GM12864 (cell line): ENCODE measurements at places on chromosomes 2 and 18.
A peak's percentile ranks its signal among the peaks of the same experiment; 100 is the strongest.

- no peak for DNase-seq
Observed at GRCh38 chr2:230657462-230657861, 55.2 kb upstream of the CAB39 start.

DNA sequence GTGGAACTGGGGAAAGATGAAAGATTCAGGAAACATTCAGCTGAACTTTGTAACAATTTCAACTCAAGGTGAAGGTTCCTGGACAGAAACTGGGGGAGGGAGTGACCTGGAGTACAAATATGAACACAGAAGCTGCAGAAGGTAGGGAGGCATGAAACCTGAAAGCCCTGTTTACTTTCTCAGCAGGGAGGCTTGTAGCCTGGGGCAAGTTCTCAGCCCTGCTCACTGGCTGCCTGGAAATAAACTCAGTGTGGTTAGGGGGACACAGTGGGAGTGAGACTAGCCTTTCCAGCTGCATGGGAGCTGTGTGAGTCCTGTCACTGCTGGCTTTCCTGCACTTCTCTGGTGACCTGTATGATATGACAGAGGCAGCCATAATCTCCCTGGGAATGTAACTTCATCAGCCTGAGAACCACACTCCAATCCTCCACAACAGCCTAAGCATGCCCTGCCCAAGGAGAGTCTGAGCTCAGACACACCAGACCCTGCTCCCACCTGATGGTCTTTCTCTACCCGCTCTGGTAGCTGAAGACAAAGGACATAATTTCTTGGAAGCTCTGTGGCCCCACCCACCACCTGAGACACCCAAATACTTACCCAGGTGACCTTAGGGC is 77.0 kb downstream of the ZSWIM2 start:
- DNase-seq, result no peak

GRCh38 chr2:29518010-29518409 is 402.8 kb downstream of the CLIP4 start:
- DNase-seq, result no peak

GRCh38 chr18:6865251-6865650 is 135.7 kb downstream of the ARHGAP28 start:
- DNase-seq, result no peak

- DNase-seq, result no peak
Observed at GRCh38 chr2:16654833-16655444, 10.7 kb downstream of the CYRIA start.

- DNase-seq, result no peak
Observed at GRCh38 chr2:201402651-201403562, 45.8 kb upstream of the FLACC1 start.

GRCh38 chr2:177529166-177529565 is 136.6 kb downstream of the AGPS start:
- DNase-seq, result no peak

GRCh38 chr18:33101316-33101715 is 328.5 kb upstream of the KLHL14 start:
- no peak for DNase-seq

- no peak for DNase-seq
Observed at GRCh38 chr2:226115832-226116200, 683.8 kb downstream of the IRS1 start.

DNA sequence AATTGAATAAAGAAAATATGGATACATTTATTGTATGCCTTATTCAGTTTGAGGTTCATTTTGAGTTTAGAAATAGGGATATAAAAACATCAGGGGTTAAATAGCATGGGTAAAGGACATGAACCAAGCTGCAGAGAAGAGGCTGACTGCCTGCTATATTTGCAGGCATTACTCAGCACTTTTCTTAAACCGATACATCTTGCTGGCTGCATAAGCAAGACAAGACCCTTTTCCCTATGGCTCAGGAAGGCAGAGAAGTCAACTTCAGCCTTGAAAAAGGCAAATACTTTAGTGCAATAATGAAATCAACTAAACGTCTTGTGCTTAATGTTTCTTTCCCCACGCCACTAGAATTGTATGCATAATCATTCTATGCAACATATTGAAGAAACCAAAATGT is 36.4 kb downstream of the SCN1A start:
- no peak for DNase-seq

DNA sequence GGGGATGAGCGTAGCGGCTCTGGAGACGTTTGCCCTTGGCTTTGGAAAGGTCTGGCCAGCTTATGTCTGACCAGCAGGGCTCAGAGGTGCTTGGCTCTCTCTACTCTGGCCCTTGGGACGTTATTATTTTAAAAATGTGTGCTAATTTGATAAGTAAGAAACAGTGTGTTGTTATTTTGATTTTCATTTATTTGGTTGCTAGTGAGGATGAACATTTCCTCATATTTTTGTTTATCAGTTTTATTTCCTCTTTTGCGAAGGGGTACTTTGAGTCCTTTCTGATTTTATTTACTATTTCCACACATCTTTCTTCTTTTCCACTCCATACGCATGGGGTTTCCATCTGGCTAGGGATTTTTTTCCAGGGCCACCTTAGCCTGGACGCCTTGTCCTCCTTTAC is 11.4 kb downstream of the CXCR4 start:
- DNase-seq, result no peak

DNA sequence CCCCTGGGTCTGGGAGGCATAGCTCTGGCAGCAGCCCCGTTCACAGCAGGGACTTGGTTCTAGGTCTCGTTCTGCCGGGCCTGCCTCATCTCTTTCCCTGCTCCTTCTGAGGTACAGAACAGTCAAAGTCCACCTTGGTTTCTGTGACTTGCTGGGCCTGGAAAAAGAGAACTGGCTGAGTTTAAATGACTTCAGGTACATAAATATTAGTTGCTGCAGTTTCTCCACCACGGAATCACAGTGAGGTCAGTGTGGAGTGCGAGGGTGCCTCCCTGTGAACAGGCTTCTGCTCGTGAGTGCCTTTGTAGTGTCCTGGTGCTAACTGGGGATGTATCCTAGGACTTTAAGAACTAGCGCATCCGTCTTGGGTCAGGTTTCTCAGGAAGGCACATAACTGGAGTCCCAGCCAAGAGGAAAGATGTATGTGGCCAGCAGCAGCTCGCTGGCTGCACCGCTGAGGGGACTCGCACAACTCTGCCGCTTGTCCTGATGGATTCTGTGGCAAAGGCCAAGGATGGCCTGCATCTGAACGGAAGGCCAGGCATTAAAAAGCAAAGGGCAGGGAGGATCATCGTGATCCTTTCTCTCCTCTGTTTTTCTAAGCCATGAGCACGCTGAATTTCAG is 188.6 kb downstream of the SH3RF3 start:
- no peak for DNase-seq

- DNase-seq, result no peak
Observed at GRCh38 chr2:206011795-206012194, 74.2 kb downstream of the INO80D start.

DNA sequence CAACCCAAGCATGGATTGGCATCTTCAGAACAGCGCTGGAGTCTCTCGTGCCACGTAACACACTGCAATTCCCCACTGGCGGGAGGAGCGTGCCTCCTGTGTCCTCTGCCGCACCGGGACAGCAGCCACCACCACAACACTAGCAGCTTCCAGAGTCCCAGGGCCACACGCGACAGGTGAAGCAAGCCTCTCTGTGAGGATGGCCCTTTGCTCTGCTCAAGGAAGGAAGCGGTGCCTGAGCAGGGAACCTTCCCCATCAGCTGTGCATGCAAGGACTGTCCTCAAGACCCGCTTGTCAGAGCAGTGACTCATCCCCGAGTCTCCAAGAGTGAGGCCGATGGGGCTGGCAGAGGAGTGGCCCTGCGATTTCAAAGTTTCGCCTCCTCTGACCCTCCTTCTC is 44.0 kb downstream of the TTC32 start:
- no peak for DNase-seq

- no peak for DNase-seq
Observed at GRCh38 chr2:239355724-239356123, 45.1 kb downstream of the HDAC4 start.

DNA sequence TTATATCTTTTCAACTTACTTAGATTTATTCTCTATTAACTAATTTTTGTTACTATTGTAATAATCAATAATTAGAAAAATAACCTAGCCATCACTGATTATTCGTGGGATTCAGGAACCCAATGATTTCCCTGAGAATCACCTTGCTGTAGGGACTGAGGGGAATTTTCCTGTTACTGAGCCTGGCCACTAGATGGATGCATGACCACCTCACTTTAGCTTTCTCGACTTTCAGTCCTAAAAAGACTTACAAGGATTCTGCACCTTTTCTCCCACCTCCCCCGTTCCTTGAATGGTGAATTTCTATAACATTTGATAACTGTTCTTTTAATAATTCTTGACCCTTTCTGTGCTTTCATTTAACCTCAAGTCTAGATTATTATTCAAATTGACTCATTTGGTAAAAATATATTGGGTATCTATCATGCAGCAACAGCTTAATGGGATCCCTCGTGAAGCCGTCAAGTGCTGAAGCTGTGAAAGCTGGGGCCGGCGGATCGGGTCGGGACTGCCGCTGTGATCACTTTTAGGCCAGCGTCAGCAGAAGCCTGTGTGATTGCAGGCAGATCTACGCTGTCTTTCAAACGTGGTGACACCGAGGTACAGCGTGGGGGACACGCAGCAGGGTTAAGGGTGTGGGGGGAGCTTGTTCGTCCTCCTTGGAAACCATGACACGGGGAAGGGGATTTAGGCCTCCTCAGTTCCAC is 38.8 kb upstream of the TMEM18 start:
- no peak for DNase-seq

DNA sequence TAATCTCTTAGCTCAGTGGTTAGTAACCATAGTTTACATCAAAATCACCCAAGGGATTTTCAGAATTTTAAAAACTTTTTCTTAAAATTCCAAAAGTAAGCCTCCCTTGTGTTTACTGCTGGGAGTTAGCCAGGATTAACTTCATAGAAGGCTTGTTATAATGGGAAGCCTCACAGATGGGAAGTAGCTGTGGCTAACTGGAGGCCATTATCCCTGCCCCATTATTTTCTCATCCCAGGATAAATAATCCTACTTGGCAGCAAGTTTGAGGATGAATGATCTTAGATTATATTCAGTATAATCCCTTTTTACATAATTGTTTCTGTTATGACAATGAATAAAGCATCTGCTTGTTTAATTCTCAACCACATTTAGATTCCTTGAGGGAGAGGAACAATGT is 25.5 kb downstream of the PLEK start:
- no peak for DNase-seq

- DNase-seq, result no peak
Observed at GRCh38 chr2:46737577-46737976, 178.0 kb downstream of the MCFD2 start.

GRCh38 chr2:175008801-175009495 is 3.8 kb upstream of the CHN1 start:
- DNase-seq, result no peak

- no peak for DNase-seq
Observed at GRCh38 chr18:11506856-11507255, 102.5 kb upstream of the SLC35G4 start.

DNA sequence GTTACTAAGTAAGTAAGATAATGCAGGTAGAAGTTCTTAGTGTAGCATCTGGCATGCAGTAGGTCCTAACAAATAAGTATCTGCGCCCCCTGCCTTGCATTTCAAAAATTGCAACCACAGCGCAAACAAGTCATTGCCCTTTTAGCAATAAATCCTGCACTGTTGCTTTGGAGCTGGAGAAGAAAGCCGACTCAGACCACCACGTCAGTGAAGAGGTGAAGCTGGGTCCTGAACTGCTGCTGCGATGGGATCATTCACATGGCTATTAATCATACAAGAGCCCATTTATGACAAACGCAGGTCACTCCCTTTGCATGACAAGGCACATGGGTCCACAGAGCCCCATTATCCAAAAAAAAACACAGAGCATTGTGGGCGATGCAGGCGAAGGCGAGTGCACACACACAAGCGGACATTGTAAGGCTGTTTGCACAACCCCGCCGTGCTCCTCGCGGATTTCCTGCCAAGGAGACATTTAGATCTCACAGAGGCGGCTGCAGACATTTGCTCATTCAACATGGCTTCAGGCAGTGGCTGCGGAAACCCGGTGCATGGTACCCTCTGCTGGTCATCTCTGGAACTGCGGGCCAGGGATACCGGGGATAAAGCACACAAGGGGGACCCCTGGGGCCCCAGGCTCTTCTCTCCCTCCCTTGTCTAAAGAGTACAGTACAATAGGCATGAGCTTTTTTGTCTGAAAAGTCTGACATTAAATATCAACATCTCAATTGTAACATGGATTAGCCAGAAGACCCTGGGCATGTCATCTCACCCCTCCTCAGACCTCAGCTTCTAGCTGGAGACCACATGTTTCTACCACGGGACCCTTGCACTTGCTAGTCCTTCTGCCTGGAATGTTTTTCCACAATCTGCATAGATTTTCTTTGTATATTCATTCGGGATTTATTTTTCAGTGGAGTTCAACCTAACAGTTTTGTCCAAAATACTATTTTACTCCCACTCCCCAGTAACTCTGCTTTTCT is 56.7 kb downstream of the CYRIA start:
- peak; percentile 29 for DNase-seq

DNA sequence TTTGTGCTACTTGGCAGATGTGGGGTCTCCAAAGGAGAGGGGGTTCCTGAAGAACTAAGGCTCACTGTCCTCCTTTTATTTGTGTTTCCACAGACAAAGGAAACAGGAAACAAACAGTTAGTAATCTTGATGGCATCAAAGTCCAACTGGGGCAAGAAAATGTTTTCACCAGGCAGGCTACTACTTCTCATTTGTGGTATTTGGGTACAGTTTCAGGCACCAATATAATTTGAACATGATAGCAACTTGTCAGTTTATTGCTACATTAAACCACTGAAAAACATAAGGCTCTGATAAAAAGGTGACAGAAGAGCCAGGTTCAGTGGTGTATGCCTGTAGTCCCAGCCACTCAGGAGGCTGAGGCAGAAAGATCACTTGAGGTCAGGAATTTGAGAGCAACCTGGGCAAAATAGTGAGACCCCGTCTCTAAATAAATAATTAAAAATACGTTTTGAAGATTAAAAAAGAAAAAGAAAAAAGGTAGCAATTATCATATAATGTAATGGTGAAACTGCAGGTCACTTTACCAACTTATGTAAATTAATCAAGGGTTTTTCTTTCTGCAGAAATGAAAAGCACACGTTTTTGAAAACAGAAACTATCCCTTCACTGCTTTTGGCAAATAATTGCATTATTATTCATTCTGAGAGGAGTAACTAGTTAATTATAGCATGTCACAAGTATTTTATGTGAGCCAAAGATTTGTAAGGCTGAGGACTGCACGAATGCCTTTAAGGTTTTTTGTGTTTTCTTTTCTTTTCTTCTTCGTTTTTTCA is 157.5 kb upstream of the CAVIN2 start:
- DNase-seq, result no peak

GRCh38 chr2:181306785-181307184 is 150.4 kb upstream of the ITGA4 start:
- DNase-seq, result no peak

DNA sequence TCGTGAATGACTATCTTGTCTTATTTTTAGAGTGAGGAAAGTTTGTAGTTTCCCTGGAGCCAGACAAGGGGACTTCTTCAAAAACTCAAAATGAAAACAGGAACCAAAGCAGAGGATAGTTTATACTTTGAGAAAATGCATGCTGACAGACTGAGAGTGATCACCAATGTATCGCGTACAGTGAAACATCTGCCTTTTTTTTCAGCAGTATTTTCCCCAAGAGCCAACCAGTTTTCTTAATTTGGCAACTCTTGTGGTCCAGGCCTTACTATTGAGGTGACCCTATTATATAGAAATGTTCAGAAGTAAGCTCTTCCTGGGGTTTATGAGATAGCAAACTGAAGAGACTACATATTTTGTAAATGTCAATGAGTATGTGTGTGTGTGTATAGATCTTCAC is 153.7 kb upstream of the VRK2 start:
- DNase-seq, result peak; percentile 47

GRCh38 chr2:110998311-110998710 is 122.4 kb upstream of the BCL2L11 start:
- DNase-seq, result no peak

GRCh38 chr2:43818761-43819160 is 19.9 kb downstream of the ABCG5 start:
- DNase-seq, result no peak

- DNase-seq, result no peak
Observed at GRCh38 chr2:55010915-55011314, 39.3 kb downstream of the RTN4 start.
